ENCODE measurements at places on chromosomes 11 and 22. TPM values are rescaled to one million over a fixed set of nuclear protein-coding genes. Genes with fewer than 3 reads are reported as not detected.

Gene HEPN1
- polyA plus RNA-seq = not detected

Gene CERK
- polyA plus RNA-seq = 43.7 TPM

Gene OR8B8
- polyA plus RNA-seq = not detected

Gene MFNG
- 20.5 TPM for polyA plus RNA-seq

Gene LRP4
- 14.7 TPM for polyA plus RNA-seq

Gene FAM83F
- polyA plus RNA-seq = 8.5 TPM

Gene OR4A16
- polyA plus RNA-seq = not detected

Gene HSPB2
- 4.3 TPM for polyA plus RNA-seq

Gene DDI1
- polyA plus RNA-seq = 0.06 TPM

Gene CHST1
- 0.27 TPM for polyA plus RNA-seq

Gene CDC45
- 9.0 TPM for polyA plus RNA-seq

Gene KCNJ1
- polyA plus RNA-seq = not detected

Gene KCNC1
- polyA plus RNA-seq = not detected

Gene TSSK2
- not detected for polyA plus RNA-seq

Gene ZNF214
- polyA plus RNA-seq = 0.27 TPM

Gene UPK3A
- polyA plus RNA-seq = not detected

Gene IL17REL
- 0.65 TPM for polyA plus RNA-seq

Gene OR8D1
- polyA plus RNA-seq = not detected

Gene CCDC157
- 5.9 TPM for polyA plus RNA-seq

Gene SAA1
- polyA plus RNA-seq = 3.0 TPM

Gene NAALADL1
- polyA plus RNA-seq = 173 TPM

Gene KLHDC7B
- 0.10 TPM for polyA plus RNA-seq

Gene ASCL2
- polyA plus RNA-seq = 2.4 TPM

Gene RIMBP3B
- polyA plus RNA-seq = not detected

Gene P2RX3
- polyA plus RNA-seq = not detected

Gene ANO5
- polyA plus RNA-seq = 1.5 TPM

Gene GRIK4
- polyA plus RNA-seq = 1.4 TPM

Gene PATE2
- polyA plus RNA-seq = not detected

Gene SCN3B
- polyA plus RNA-seq = 0.27 TPM

Gene CBX6
- 16.0 TPM for polyA plus RNA-seq

Gene SNAP29
- 32.2 TPM for polyA plus RNA-seq
